ENCODE measurements at places on chromosomes 6 and 20.

DNA sequence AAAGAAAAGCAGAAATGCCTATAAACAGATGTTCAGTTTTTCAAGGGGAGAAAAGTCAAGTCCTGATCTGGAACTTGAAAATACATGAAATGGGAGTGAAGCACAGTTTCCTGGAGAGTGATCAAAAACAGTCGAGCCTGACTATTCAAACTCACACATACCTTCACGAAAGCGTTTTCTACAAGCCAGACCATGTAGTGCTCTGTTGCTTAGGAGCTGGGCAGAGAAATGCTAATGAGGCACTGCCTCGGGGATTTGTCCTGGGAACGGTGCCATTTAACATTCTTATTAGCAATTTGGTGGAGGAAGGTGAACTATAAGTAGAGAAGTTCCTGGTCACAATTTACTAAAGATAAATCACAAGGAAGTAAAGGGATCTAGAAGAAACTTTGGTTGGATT lies 5.9 kb downstream of the NHSL1 start:
- no peak for DNase-seq

GRCh38 chr20:11210611-11211010 lies 536.8 kb upstream of the JAG1 start:
- no peak for DNase-seq

DNA sequence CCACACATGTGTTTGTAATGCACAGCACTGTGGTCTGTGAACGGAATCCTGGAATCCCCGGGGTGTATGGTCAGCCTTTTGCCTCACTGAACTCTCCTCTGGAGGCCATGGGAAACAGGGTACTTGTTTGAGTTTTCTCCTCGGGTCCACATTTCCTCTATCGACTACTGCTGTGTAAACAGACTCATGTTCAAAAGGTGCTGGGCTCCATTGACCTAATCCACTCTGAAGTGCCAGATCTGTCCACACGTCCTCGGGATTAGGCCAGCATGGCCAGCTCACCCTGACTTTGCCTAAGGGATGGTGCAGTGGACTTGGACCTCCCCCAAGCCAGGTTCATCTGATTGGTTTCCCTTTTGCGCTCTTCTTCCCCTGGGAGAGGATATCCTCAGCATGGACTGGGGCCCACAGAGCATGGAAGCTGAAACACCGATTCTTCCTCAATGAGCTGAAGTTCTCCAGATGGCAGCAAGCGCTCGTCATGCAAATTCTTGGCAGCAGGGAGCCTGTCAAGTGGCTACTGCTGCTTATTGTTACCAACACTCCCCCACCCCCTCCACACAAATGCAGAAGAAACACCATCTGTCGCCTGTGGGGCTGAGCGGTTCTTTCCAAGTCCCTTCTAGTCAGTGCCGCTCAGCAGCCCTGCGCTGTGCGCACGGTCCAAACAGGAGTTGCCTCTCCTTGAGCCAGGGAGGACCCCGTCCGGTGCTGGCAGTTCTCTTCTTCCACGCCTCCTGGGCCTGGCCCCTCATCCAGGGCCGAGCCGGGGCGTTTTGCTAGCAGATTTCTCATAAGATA lies 292.6 kb upstream of the MARCKS start:
- no peak for DNase-seq

GRCh38 chr6:142731611-142732010 lies 213.4 kb downstream of the HIVEP2 start:
- DNase-seq, result no peak

DNA sequence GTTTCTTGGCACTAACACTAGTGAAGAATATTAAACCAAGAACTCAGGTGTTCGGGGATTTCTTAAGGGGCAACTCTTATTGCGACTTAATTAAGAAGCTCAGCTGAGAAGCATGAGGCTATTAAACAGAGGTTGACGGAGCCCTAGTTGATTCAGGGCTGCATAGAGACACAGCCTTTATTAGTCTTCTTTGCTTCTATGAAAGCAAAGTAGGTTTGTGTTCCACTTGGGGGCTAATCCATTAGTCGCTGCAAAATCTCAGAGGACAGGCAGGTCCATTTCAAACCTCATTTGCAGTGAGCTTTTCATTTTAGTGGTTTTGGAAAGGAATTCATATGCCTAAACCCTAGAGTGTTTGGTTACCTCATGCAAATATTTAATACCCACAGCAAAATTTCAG lies 506.6 kb upstream of the SULF2 start:
- no peak for DNase-seq

- DNase-seq, result no peak
These were observed 110.3 kb upstream of the PRSS16 start for GRCh38 chr6:27136978-27137814.

DNA sequence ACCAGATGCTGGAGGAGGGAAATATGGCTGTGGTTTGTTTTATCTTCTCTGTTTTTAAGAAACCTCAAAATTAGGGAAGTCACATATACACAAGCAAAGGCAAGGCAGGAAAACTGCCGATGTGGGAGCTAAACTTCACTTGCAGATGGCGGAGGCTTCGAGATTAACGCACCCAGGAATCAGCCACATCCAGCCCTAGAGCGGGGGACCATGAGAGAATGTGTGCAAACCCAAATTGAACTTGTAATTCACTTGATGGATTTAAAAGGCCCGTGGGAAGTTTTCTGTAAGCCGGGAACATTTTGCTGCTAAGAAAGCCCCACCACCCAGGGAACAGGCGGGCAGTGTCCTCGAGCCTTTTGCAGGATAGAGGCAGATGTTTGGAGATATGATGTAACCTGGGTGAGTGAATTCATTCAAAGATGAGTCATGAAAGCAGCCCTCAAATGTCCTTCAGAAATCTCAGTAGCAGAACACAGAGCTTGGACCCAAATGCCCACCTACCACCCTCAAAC lies 39.9 kb downstream of the PREX1 start:
- DNase-seq, result no peak

DNA sequence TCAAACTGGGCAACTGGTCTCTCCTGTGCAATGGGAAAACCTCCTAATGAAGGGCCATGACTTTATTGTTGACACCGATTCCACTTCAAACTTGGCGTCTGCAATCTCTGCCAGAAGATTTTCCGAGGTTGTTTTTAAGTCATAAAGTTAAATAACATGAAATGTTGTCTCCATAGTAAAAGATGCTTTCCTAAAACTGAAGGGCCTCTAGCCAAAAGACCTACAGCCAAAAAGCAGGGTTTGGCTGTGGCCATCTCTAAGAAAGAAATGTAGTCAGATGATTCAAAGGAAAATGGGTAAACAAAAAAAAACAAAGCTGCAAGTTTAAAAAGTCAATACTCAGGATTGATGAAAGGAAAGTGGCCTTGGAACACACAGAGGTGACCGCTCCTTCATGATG lies 14.1 kb downstream of the CD93 start:
- DNase-seq, result no peak

DNA sequence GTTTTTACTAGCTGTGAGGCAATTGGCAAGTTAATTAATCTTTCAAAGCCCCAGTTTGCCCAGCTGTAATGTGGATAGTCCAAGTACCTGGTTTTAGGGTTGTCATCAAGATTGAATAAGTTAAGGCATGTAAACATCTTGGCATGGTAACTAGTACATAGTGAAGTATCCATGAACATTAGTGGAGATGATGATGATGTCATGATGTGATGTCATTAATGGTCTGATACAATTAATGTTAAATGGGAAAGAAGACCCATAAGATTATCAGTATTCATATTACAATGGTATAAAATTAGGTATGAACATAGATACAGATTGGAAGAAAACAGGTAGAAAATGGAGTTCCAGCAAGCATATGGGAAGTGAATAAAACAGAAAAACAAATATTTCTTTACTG lies 5.3 kb downstream of the EPB41L1 start:
- no peak for DNase-seq

DNA sequence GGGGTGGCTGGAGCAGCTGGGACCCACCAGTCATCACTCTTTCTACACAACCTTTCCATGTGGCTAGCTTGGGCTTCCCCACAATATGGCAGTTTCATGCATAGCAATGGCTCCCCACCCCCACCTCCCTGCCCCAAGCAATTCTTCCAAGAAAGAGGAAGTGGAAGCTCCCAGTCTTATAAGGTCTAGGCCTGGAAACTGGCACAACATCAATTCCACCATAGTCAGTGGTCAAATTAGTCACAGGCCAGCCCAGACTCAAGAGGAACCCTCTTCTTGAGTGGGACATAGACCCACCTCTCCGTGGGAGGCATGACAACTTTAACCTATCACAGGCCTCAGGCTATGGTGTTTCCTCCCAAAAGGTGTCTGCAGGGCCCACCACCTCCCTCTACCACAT lies 17.7 kb downstream of the TGM6 start:
- DNase-seq, result no peak

DNA sequence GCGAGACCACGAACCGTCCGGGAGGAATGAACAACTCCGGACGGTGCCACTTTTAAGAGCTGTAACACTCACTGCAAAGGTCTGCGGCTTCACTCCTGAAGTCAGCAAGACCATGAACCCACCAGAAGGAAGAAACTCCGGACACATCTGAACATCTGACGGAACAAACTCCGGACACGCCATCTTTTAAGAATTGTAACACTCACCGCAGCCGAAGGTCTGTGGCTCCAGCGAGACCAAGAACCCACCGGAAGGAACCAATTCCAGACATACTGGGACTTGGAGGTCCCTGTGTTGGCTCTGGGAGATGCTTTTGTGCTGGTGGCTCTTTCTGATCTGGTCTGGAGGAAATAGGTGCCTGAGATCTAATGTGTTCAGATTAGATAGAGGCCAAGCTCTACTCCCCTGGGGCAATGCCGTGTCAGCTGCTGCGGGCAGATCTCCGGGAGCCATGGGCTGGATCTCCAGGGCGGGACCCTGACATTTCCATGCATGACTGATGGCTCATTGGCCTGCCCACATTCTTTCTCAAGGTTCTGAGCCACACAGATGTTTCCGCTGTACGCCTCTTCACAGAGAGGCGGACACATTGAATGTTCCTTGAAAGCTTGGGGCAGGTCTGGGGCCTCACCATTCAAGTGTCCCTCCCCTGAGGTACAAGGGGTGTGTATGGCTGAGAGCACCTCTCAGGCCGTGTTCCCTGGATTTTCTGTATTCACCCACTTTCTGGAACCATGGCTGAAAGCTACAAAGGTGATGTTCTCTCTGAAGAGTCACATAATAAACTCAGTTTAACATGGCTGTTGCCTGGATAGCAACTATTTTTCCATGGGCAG lies 29.3 kb downstream of the GMPR start:
- no peak for DNase-seq

Measured in activated T-helper 9 cell treated with anti-CD3 and anti-CD28 coated beads, Interleukin-2, amount 50 U/mL, for 16 hours (primary cell).